Left ventricle myocardium superior (tissue), 1 donor: ENCODE measurements at places on chromosomes 6 and 20. TPM values are rescaled to one million over a fixed set of nuclear protein-coding genes. Genes with fewer than 3 reads are reported as not detected.

- no peak for DNase-seq
These were observed 51.6 kb downstream of the GOPC start for GRCh38 chr6:117550618-117551242.

CYP24A1 gene
- not detected for total RNA-seq

GRCh38 chr6:158056804-158057203 lies 75.1 kb downstream of the SYNJ2 start:
- no peak for DNase-seq

DNA sequence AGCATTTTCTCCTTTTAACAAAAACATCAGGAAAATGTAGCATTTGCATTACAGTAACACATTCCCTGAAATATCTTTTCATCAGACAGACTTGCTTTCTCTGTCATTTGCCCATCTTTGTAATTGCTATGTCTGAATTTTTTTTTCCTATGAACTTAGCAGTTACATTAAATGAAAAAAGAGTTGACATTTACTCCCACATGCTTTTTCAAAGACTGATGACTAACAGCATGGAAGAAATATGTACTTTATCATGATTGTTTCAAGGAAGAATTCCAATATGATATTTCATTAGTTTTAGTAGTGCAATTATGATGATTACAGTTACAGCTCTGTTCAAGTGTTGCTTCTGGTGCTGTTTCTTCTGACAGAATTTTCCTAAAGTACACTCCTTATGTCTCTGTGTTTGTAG lies 864.5 kb upstream of the MAN1A1 start:
- DNase-seq = no peak
